ENCODE measurements at places on chromosomes 11 and 22.

- DNase-seq, result peak; percentile 93
These were observed 700 bp upstream of the DEPDC5 start for GRCh38 chr22:31753005-31753633.

DNA sequence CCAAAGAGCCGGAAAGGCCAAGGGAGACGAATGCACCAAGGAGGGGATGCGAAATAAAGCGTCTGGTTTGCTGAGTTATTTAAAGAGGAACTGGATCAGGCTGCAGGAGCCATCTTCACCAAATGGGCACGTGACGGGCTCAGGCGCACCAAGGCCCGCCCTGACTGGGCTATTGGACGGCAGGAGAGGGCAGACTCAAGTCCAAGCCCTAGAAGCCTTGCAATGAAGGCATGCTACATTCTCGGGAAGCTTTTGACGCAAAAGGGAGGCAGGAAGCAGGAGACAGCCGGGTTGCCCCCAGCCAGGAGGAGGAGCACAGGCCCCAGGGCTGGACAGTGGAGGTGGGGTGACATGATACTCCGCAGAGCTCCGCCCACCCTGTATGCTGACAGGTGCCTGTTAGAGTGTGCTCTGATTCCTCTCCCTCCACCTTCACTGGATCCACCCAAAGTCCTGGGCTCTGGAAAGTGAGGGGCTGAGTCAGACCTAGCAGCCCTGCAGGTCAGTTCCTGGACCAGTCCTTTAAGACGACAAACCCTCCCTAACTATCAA lies 41.5 kb upstream of the BID start:
- DNase-seq, result no peak

GRCh38 chr22:30212363-30212995 lies 34.1 kb downstream of the LIF start:
- DNase-seq, result peak; percentile 65

- no peak for DNase-seq
These were observed 70.2 kb downstream of the NOX4 start for GRCh38 chr11:89420981-89421380.

GRCh38 chr22:27749597-27750225 lies 51.8 kb downstream of the MN1 start:
- no peak for DNase-seq

GRCh38 chr11:10302744-10303557 lies 1.9 kb upstream of the ADM start:
- DNase-seq, result peak; percentile 90

- DNase-seq, result peak; percentile 80
These were observed 16.0 kb downstream of the TRPM5 start for GRCh38 chr11:2428322-2428795.

DNA sequence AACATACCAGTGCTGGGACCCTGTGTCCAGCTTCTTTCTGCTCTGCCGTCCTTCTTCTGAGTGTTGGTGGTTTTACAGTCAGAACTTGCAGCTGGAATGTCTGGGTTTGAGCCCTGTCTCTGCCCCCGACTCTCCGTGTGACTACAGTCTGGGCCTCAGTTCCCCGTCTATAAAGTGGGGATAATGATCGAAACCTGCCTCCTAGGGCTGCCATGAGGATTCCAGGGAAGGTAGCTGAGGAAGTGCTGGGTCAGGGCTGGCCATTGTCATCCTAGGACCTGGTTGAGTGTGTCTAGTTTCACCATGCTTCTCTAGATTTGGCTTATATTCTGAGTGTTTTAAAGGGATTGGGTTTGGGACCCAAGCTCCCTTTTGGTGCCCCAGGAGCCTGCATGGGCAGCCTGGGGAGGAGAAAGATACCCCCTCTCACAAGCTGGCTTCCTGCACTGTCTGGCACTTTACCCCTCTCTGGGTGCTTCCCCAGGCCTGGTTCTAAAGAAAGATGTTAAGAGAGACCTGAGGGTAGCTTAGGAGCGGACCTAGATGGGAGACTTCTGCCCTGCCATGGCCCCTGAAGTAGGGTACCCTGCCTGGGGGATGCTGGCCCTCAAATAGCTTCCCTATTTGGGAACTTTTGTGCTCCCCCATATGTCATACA lies 49.9 kb downstream of the TSPAN18 start:
- DNase-seq, result no peak
